Suppressor macrophage treated with lipopolysaccharide for 1 hour (primary cell): ENCODE measurements at places on chromosomes 12 and 14.
A peak's percentile ranks its signal among the peaks of the same experiment; 100 is the strongest.

DNA sequence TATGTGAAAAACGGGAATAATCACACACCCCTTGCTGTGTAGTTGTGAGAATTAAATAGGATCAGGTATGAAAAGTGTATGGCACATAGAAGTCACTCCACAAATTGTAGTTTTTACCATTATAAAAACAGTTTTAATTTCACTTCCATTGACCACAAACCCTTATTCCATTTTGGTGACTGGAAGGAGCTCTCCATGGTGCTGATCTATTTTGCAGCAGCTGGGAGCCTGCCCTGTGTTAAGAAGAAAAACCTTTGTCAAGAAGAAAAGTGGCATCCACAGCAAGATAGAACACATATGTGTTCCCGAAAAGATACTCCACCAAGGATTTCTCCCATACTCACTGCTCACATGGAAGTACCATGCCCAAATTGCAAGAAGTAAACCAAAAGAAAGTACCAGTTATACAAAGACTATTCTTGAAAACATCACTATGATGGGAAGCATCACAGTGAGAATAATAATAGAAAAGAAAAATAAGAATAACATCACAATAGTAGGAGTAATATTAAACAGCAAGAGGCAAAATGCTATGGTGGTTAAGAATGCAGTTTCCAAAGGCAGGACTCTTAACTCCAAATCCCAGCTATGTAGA is 58.7 kb downstream of the TUNAR start:
- peak; percentile 22 for DNase-seq

- DNase-seq = no peak
These were observed 13.7 kb downstream of the AKAP6 start for GRCh38 chr14:32342847-32343194.

- DNase-seq = no peak
These were observed 113.9 kb downstream of the RBM19 start for GRCh38 chr12:113852264-113852663.

- DNase-seq = no peak
These were observed 7.0 kb upstream of the MARK3 start for GRCh38 chr14:103378038-103378854.

GRCh38 chr14:104285508-104285840 is 147.1 kb downstream of the KIF26A start:
- DNase-seq = no peak

DNA sequence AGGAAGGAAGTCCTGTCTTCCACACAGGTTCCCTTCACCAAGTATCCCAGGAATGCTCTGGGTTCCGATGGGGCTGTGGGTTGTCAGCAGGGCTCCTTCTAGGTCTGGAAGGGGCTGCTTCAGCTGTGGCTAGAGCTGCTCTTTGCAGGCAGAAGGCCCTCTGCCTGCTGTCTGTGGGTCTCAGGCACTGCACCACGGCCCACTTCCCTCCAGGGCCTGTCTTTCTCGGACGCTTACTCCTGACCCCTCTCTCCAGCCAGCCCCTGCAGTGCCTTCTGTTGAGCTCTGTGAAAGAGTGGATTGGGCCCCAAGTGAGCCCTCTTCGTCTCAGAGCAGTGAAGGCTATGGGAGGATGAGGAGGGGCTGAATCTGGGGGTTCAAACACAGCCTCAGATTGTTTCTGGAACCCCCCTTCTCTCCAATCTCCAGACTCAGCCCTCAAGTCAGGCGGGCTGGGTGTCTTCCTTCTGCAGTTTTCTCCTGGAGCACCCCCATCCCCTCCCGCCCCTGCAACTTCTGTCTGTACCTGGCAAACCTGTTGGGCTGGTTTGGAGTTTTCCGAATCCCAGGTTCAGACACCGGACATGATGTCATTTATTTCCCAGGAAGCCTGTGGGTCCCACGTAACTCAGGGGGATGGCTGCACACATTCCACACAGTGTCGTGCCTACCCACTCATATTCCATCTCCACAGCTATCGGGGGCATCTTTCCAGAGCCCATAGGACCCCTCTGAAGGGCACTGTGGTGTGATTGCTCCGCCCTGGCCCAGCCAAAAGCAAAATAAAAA is 24.9 kb upstream of the SPPL3 start:
- no peak for DNase-seq

DNA sequence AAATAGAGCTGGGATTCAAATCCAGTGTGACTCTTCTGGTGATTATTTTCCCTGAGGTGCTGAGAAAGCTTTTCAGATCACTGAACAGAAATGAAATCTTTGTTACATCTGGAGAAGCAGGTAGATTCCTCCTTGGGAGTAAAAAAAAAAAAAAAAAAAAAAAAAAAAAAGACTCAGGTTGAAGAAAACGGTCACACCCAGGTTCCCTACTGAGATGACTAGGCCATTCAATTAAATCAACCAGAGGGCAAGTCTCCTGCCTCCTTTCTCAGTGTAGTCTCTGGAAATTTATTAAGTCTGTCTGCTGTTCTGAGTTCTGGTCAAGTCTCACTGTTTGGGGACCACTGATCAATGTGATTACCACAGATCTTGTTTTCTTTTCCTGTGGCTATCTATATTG is 24.0 kb downstream of the ARG2 start:
- no peak for DNase-seq

DNA sequence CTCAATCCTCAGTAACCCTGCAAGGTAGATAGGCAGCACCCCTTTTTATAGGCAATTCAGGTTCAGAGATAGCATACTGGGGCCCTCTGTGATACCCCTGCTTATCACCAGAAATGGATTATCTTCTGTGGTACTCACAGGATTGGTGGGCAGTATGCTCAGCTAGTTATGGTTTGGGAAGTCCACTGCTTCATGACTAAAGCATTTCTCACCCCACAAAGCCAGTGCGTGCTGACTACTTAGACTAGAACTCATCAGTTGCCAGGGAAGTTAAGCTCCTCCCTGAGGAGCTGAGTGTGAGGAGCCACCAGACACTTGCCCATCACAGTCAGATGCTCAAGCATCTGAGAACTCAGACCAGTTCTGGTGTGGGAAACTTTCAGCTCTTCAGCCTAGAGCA is 76.3 kb downstream of the SCAF11 start:
- DNase-seq = peak; percentile 36

GRCh38 chr12:9741726-9742125 is 8.8 kb upstream of the CLECL1 start:
- no peak for DNase-seq

DNA sequence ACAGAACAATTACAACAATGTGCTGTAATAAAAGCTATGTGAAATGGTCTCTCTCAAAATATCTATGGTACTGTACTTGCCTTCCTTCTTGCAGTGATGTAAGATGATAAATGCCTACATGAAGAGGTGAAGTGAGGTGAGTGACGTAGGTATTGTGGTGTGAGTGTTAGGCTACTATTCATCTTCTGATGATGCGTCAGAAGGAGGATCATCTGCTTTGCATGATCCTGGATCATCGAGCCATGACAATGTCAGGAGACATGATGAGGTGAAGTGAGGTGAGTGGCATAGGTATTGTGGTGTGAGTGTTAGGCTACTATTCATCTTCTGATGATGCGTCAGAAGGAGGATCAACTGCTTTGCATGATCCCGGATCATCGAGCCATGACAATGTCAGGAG is 105.8 kb downstream of the KCNC2 start:
- DNase-seq = no peak

DNA sequence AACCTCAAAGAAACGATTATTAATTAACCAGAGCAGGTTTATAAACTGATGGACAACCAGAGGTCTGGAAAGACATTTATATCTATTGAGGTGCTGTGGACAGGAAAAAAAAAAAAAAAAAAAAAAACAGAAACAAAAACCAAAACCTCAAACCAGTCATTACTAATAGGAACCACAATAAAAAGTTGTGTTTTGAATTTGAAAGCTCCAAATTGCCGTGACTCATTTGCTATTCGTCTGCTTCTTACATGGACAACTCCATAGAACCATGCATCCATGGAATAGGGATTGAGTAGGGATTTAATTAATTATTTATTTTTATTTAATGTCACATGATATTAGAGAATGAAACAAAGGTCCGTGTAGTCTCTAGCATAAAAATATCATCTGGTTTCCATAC is 134.1 kb upstream of the SSTR1 start:
- DNase-seq = peak; percentile 35

DNA sequence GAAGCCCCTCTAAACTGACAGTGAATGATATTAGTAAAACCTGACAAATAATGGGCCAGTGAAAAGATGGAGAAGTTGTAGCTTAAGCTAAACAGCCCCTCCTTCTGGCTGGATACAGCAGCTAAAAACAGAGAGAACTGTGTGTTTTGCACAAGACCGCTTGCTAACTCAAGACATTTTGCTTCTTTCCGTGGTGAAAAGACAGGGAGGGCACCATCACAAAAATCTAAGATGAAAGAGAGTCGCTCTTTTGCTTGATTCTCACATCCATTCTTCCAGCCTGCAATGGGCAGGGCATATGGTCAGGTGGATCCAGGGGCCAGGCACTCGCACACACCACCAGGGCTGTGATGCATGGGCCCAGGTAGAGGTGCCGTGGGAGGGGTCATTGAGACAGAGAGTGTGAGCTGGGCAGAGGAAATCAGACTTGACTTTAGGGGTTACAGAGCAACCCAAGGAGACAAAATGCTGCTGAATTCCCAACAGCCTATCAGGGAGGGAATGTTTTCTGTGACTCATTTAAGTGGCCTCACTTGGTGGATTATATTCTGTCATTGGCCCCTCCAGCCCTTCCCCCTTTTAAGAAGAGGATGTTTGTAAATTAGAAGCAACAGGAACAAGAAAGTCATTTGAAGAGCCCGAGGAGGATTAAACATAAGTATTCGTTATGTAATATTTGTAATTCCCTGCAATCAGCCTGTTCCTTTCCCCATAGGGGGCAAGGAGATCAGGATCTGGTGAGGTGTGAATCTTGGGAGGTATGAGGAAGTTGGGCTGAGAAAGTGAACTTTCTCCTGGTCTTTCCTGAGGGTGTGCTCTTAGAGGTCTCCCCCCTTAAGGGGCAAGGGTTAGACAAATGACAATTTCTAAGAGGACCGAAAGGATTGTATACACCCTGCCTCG is 12.3 kb downstream of the EMP1 start:
- peak; percentile 83 for DNase-seq

- DNase-seq = no peak
These were observed 2.4 kb downstream of the AGAP2 start for GRCh38 chr12:57735952-57736740.

GRCh38 chr14:71469643-71470335 is 462.4 kb upstream of the RGS6 start:
- no peak for DNase-seq

DNA sequence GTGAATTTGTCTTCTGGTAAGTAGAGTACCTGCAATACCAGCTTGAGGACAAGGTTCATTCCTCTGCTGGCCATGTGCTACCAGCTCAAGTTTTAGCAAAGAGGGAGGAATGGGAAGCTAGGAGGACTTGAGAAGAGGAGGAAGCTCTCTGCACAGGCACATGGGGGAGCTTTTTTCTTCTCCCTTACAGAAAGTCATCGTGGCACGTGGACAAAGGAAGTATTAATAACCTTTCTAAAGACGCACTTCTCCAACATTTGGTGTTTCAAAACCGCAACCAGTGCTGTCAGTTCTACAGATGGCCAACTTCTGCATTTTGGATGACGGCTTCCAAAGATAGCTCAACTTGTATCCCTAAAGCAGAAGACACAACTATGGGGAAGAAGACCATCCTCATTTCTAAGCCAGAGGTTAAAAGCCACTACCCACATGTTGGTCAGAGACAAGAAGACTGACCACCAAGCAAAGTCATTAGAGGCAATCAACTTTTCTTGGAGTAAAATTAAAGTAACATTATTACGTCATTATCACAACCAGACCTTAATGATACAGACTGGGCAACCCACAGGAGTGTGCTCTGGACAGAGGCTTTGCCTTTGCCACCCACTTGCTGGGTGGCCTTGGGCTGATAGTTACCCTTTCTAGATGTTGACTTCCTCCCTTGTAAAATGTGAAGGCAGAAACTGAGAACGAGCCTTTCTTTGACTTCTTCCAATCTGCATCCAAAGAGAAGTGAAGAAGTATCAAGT is 12.3 kb upstream of the TMED10 start:
- DNase-seq = peak; percentile 96

DNA sequence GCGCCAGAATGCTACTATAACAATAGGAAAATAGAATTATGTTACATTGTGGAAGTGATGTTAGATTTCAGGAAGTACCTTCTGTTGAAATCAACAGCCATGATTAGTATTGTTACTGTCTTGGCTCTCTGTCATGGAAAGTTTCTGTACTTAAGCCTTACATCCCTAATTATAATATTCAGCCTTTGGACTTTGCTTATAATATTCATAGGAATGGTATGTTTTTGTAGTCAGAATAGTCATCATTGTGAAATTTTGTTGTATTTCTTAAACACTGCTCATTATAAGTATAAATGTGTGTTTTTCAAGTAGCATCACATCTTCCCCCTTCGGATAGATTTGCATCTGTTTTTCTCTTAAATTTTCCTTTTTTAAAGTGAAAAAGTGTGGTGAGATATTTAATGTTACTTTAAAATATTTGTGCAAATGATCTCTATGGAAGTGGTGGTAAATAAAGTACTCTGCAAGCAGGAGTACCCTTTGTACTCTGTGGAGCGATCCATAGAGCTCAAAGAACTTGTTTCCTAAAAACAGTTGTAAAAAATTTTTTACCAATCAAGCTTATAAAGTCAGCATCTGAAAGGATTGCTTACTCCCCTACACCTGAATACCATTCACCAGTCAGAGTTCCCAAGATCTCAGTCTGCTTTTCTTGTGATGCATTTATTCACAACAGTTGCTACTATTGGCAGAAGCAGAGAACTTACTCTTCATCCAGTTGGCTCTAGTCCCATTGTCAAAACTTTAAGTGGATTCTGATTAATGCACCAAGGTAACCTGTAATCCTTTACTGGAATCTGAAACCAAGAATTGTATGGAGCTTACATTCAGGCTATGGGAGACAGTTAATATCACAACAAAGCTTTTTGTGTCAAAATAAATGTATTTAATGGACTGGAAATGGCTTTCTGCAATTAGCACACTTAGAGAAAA is 87.8 kb downstream of the RIC8B start:
- DNase-seq = no peak

- DNase-seq = no peak
These were observed 827.6 kb downstream of the NRXN3 start for GRCh38 chr14:78997811-78998210.

DNA sequence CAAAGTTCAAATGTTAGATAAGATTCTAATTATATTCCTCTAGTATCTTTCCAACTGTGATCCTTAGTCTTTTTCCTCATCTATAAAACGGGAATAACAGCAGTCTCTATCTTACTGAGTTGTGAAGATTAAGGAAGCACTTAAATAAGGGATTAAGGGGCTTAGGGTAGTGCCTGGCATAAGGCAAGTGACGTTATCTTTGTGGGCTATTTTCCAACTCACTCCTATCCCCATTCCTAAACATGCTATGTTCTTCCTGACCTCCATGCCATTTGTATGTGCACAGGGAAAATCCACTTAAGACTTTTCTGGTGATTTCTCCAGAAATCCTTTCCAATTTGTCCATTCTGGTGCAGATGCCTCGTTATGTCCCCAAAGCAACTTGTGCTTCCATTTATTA is 33.3 kb downstream of the SUPT16H start:
- no peak for DNase-seq

- DNase-seq = no peak
These were observed 953 bp upstream of the NXPH4 start for GRCh38 chr12:57215668-57216013.
